ENCODE measurements at places on chromosomes 4 and X. TPM values are rescaled to one million over a fixed set of nuclear protein-coding genes. Genes with fewer than 3 reads are reported as not detected.

DNA sequence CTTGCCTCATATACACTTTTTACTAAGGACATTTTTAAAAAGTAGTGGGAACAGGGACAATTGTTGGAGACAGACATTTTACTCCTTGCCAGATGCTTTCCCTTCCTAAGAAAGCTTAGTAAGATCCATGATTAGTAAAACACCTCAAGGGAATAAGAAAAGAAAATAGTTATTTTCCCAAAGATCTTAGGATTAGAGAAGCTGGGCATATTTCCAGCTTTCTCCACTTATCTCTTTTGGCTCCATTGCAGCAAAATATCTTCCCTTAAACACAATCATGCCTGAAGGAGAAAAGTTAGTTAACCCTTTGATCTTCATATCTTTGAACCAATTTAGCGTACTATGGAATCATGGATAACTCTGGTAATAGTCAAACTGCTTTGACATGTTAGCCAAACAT, 257.9 kb downstream of the PCDH18 start:
- H3K4me3 ChIP-seq: no peak overlapping the region
- no peak overlapping the region for H3K27ac ChIP-seq
- no peaks in the 10 kb centered on the region for H3K36me3 ChIP-seq
- no peaks in the 10 kb centered on the region for H3K27me3 ChIP-seq
- DNase-seq: no peak

GRCh38 chr4:22515888-22516541, at the start of gene ADGRA3:
TSS of gene ADGRA3 (minus strand) at chr4:22516066. CDS start at chr4:22515784, 282 bp downstream.
- H3K36me3 ChIP-seq: no peaks in the 10 kb centered on the region
- DNase-seq: no peak
- no peaks in the 10 kb centered on the region for H3K27me3 ChIP-seq

GRCh38 chrX:7184816-7185215, 36.9 kb upstream of the PUDP start:
- no peak for DNase-seq
- H3K4me3 ChIP-seq: no peak overlapping the region
- no peaks in the 10 kb centered on the region for H3K36me3 ChIP-seq
- no peaks in the 10 kb centered on the region for H3K4me1 ChIP-seq
- no peaks in the 10 kb centered on the region for H3K27me3 ChIP-seq
- no peak overlapping the region for H3K27ac ChIP-seq

SH3D19 gene
- 0.24 TPM for total RNA-seq

PAK3 gene
- total RNA-seq: 0.10 TPM

FHIP1A gene
- total RNA-seq: 0.28 TPM

All from GM12878 (cell line).